T-helper 2 cell treated with Interferon-gamma antibody and Interleukin-4, amounts not matched to agents 5 μg/mL and 100 μg/mL, for 36 hours (primary cell): ENCODE measurements at places on chromosomes 2 and 18.

DNA sequence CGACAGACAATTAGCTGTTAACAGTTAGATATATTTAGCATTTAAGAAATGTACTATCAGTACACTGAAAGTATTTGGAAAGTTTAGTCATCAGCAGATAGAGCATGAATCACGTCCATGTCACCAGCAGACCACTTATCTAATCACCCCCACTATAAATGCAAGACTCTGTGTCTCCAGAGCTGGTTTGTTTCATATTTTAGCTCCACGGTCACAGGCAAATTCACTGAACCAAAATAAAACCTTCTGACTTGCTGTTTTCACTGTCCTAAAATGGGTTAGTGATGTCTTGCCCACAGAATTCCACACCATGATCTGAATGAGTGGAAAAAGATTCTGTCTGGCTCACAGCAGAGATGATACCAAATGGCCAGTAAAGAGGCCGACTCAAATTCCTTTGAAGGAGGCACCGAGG is 64.9 kb downstream of the CDH2 start:
- H3K4me1 ChIP-seq, result no peaks in the 10 kb centered on the region
- no peak overlapping the region for H3K27ac ChIP-seq
- DNase-seq, result no peak
- H3K36me3 ChIP-seq, result no peaks in the 10 kb centered on the region

GRCh38 chr2:200453853-200454534 is 55.9 kb downstream of the KCTD18 start:
- no peak overlapping the region for H3K4me3 ChIP-seq
- DNase-seq, result no peak
- peaks cover 17% of the 10 kb centered on the region for H3K4me1 ChIP-seq
- H3K27ac ChIP-seq, result no peak overlapping the region
- H3K27me3 ChIP-seq, result no peaks in the 10 kb centered on the region

DNA sequence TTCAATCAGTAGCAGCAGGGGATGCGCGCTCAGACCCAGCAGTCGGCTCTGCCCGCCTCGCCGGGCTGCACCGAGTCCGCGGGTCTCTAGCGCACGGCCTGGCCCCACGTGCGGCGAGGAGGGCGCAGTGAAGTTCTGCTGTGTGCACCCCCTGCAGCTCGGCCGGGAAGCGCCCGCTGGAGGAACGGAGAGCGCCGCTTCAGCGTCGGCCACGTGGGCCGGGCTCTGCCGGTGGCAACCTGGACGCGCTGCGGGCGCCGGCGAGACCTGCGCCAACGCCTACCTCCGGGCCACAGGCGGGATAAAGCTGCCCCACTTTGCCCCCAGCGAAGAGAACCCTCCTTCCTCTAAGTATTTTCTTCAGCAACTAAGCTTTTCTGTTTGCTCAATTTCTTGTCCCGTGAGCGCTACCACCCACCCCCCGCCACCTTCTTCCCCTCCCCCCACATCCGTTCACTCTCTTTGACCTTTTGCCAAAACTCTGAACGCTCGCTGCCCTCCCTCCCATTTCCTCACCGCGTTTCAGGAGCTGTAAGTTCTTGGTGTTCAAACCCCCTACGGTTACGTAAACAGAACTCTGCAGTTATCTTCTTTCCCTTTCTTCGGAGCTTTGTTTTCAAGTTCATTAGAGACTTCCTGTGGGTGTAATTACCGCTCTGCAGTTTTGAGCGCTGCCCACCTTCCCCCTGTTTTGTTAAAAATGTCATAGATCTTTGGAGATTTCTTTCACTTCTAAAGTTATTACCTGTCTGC is 42.6 kb upstream of the EDAR start:
- H3K27ac ChIP-seq, result peak overlapping the region; percentile 91
- H3K4me1 ChIP-seq, result peaks cover 21% of the 10 kb centered on the region
- peaks cover 3% of the 10 kb centered on the region for H3K36me3 ChIP-seq
- DNase-seq, result peak; percentile 38
- H3K27me3 ChIP-seq, result no peaks in the 10 kb centered on the region
- peak overlapping the region; percentile 85 for H3K4me3 ChIP-seq

GRCh38 chr2:223076573-223076972 is 24.6 kb downstream of the KCNE4 start:
- H3K36me3 ChIP-seq, result no peaks in the 10 kb centered on the region
- H3K4me1 ChIP-seq, result peaks cover 6% of the 10 kb centered on the region
- DNase-seq, result no peak

- H3K27ac ChIP-seq, result peak overlapping the region; percentile 91
- H3K4me1 ChIP-seq, result peaks cover 38% of the 10 kb centered on the region
- DNase-seq, result no peak
- H3K36me3 ChIP-seq, result peaks cover 60% of the 10 kb centered on the region
These were observed 97.6 kb downstream of the UXS1 start for GRCh38 chr2:106096299-106097037.
